ENCODE measurements at places on chromosomes 6 and 20.

DNA sequence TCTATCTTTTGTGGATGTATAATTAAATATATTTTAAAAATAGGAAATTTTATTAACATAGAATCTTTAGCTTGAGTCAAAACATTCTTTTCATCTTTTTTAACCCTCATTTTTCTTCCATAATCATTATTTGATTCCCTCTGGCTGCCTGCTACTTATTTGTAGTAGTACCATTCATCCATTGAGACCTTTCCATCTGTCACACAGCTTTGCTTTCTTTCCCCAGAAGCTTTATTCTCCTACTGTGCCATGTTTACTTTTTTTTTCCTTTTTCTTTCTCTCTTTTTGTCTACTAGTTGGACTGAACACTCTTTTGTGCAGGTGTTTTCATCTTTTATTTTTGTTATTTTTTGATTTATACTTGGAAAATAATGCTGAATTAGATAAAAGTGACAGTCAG, 522.6 kb upstream of the MMS22L start:
- DNase-seq, result no peak

DNA sequence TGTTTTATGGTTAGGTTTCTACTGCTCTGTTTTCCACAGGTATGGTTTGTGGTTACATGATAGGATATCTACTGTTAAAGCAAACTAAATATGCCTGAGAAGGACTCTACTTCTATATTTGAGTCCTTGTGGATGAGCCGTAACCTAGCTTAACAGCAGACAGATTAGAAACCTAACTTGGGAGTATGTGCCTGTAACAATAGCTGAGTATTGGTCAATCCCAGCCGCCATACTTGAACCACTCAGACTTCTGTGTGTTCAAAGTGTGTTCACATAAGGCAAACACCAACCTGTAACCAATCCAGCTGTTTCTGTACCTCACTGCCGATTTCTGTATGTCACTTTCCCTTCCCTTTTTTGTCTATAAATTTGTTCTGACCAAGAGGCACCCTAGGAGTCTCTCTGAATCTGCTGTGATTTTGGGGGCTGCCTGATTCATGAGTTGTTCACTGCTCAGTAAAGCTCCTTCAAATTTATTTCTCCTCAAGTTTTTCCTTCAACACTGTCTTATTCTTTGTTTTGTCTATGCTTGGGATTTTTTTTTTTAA, 37.1 kb downstream of the PHF3 start:
- no peak for DNase-seq

DNA sequence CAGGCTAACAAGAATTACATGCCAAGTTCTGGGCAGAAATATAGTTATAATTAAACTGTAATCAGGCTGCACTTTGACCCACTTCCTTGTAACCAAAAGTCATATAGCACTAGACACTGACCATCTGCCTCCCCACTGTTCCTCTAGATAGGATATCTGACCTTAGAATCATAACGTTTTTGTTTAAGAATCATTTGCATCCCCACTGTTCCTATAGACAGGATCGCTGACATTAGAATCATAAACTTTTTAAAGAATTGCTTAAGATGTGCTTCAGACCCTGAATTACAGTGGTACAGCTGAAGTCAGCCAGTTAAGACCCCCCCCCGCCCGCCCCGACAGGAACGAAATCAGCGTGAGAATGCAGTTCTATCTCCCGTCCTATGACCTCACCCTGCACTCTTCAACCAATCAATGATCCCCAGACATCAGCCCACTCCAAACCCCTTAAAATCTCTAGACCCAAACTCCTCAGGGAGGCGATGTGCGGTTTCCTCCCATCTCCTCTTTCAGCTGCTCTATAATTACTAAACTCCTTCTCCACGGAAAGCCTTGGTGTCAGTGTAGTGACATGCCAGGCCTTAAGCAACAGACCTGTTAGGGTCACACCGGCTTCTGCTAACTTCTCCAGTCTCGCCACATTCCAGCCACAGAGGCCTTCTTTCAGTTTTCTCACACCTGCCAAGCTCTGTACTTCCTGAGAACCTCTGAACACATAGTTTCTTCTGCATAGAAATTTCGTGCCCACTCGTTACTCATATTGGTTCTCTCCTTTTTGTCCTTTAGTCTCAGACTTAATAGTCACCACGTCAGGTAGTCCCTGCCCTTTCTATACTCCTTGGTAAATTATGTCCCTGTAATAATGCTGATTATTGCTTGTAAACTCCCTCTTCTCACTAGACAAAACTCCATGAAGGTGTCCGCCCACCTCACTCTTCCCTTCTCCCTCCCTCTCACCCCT, 93.5 kb downstream of the DTNBP1 start:
- DNase-seq, result no peak

- DNase-seq, result no peak
Measured at GRCh38 chr20:23832775-23833513, 6.4 kb upstream of the CST2 start.

DNA sequence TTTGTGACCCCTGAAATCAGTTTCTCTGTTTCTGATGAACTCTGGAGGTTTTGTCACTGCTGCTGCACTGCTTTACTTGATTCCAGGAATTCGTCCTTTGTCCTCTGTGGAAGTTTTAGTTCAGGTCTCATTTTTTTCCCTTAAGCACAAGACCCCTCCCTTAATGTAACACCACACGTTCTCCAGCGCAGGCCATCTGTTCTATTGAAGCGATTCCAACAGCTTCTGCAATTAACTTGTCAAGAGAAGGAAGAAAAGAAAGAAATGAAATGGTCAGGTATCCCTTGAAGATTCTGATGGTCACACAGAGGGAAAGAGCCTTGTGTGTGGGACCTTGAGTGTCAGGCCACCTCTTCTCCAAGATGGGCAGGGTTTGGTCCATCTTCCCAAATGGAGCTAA, 7.8 kb upstream of the MAS1L start:
- DNase-seq, result no peak

DNA sequence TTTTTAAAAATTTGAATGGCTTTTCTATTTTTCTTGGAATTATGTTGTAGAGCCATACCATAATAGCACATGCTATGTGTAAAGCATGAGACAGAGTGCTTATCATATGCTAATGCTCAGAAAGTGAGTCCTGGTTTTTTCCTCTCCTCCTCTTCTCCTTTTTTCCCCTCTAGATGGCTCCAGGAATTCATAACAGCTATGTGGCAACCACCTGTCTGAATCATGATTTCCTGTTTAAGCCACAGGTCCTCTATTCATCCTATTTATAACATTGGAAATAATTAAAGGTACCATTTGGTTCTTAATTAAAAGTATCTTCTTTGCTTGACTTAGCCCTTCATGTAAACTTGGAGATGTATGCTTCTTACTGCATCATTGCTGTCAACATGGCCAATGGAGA, 260.0 kb upstream of the MAP3K7 start:
- DNase-seq, result no peak
